ENCODE measurements at places on chromosomes 4 and X. TPM values are rescaled to one million over a fixed set of nuclear protein-coding genes. Genes with fewer than 3 reads are reported as not detected.

DSPP gene
- total RNA-seq = not detected

BEND4 gene
- not detected for total RNA-seq

RGS12 gene
- total RNA-seq = 7.6 TPM

ZMYM3 gene
- 23.2 TPM for total RNA-seq

FAM149A gene
- not detected for total RNA-seq

AFF2 gene
- 1.7 TPM for total RNA-seq

RASL11B gene
- total RNA-seq = 1.9 TPM

XAGE1B gene
- 5.5 TPM for total RNA-seq

DCAF4L1 gene
- total RNA-seq = not detected

TBC1D19 gene
- total RNA-seq = 35.2 TPM

GLRA3 gene
- total RNA-seq = not detected

GATA1 gene
- total RNA-seq = not detected

SULT1E1 gene
- not detected for total RNA-seq

AKAP14 gene
- not detected for total RNA-seq

DUX4 gene
- total RNA-seq = not detected

SMR3B gene
- not detected for total RNA-seq

ZNF732 gene
- not detected for total RNA-seq

ZNF141 gene
- 8.8 TPM for total RNA-seq

SLITRK2 gene
- total RNA-seq = under 0.01 TPM

BMP3 gene
- total RNA-seq = under 0.01 TPM

F8A2 gene
- not detected for total RNA-seq

DBET gene
- total RNA-seq = not detected

SHOX gene
- not detected for total RNA-seq

XAGE1A gene
- 1.9 TPM for total RNA-seq

PHEX gene
- 0.84 TPM for total RNA-seq

AFP gene
- 1.1 TPM for total RNA-seq

NPNT gene
- total RNA-seq = not detected

KANTR gene
- 7.1 TPM for total RNA-seq

KLHL4 gene
- 3.0 TPM for total RNA-seq

ADAMTS3 gene
- total RNA-seq = 0.68 TPM

FAM47E gene
- total RNA-seq = 0.20 TPM

SPANXN4 gene
- total RNA-seq = not detected

FAAH2 gene
- total RNA-seq = not detected

BEND2 gene
- not detected for total RNA-seq

STBD1 gene
- 10.1 TPM for total RNA-seq

TMSB15C gene
- total RNA-seq = 3.0 TPM

MAGEB16 gene
- total RNA-seq = not detected

ARHGEF38 gene
- total RNA-seq = not detected

EMD gene
- 27.6 TPM for total RNA-seq

RNF150 gene
- 0.68 TPM for total RNA-seq

DEFB131A gene
- not detected for total RNA-seq

TRIM75 gene
- not detected for total RNA-seq

MTTP gene
- 0.39 TPM for total RNA-seq

PDZD4 gene
- total RNA-seq = 0.68 TPM

RWDD4 gene
- 31.4 TPM for total RNA-seq

NWD2 gene
- total RNA-seq = not detected

TMPRSS11A gene
- total RNA-seq = not detected

RAB33A gene
- 1.6 TPM for total RNA-seq

FDCSP gene
- not detected for total RNA-seq

PRKG2 gene
- total RNA-seq = not detected

TBX22 gene
- not detected for total RNA-seq

ASB9 gene
- total RNA-seq = 12.3 TPM

SLITRK4 gene
- not detected for total RNA-seq

TMEM31 gene
- total RNA-seq = not detected

NUDT10 gene
- total RNA-seq = 0.96 TPM

RHOXF1 gene
- total RNA-seq = not detected

Data from RPMI7951 (cell line).